Stimulated activated CD8-positive, alpha-beta memory T cell treated with anti-CD3 and anti-CD28 coated beads, Interleukin-7, amount 100 ng/mL, for 1 hour (primary cell): ENCODE measurements at places on chromosomes 5 and 9.

GRCh38 chr5:142878638-142879037 lies 108.5 kb downstream of the ARHGAP26 start:
- DNase-seq: no peak

DNA sequence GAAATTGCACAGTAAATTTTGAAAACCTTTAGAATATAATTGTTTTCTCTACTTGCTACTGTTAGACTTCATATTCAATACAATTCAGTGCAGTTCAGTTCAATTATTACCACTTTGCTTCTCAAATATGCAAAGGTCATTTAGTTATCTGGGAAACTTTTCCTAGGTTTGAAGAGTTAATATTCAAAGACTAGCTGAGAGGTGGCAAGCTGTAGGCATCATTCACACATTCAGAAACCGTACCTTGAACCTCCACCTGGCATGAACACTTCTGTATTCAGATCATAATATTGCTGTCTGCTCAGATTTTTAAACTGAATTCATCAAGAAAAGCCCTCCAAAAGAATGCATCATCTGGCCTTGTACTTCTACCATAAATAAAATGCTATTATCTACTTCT lies 162.1 kb upstream of the PCSK5 start:
- DNase-seq: no peak

DNA sequence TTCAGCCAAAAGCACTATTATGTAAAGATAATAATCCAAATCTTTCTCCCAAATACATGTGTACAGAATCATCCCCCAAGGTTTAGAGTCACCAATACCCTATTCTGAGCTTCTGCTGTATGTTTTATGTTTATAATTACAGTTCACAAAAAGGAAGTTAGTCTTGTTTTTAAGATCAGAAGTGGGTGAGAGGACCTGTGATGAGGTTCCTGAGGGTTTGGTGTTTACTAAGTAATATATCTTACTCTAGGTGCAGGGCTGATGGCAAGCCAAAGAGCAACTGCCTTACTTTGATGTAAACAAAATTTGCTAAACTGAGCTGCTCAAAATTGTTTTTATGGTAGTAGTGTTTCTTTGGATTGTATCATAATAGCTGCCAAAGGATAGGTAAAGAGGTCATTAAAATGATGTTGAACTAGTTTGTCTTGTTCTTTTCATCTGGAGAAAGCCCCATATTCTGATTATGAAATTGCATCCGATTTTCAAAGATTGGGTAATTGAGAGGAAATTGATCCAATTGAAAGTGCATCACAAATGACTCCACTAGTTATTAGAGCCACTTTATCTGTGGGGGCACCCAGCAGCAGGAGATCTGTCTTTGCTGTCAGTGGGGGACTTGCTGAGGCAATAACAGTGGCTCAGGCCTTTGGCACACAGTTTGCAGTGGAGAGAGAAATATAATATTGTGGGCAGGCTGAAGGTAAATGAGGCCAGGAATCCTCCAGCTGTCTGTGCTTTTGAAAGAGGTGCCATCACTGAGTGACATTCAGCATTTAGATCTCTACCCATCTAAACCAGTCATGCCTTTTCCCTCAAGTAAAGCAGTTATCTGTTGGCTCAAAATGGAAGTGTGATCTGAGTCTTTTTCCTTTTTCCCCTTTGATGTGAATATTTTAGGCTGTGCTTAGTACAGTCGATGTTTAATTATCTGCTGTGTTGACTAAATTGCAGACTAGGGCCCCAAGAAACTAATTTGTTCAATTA lies 14.1 kb downstream of the TRIM32 start:
- no peak for DNase-seq

- DNase-seq: no peak
Measured at GRCh38 chr5:126186210-126186609, 237.0 kb upstream of the GRAMD2B start.

DNA sequence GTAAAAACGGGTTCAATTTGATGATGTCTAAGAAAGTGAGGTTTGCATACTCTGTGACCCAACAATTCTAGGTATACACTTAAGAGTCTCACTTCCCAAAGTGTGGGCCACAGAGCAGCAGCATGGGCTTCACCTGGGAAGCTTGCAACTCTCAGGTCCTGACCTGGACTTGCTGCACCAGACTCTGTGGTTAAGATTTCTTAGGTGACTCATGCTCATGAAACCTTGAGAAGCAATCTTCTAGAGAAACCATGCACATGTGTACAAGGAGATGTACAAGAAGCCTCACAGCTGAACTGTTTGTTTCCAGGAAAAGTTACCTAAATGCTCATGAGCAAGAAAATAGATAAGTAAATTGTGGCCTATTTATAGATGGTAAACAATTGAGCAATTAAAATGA lies 30.0 kb downstream of the DNAJC21 start:
- no peak for DNase-seq
